Naive thymus-derived CD4-positive, alpha-beta T cell (primary cell): ENCODE measurements at places on chromosomes 6 and 20. TPM values are rescaled to one million over a fixed set of nuclear protein-coding genes. Genes with fewer than 3 reads are reported as not detected.

Gene SNAP91
- not detected for total RNA-seq

Gene C6orf15
- total RNA-seq: not detected in 2 replicates

Gene MYLK4
- total RNA-seq: 0.24 and 0.36 TPM in 2 replicates

Gene CFAP61
- total RNA-seq: not detected in 2 replicates

Gene REM1
- total RNA-seq: not detected
